Activated naive CD8-positive, alpha-beta T cell treated with anti-CD3 and anti-CD28 coated beads, Interleukin-2, amount 10 ng/mL, durations not matched to agents 7 days and 5 days (primary cell): ENCODE measurements at places on chromosomes 12 and 14. TPM values are rescaled to one million over a fixed set of nuclear protein-coding genes. Genes with fewer than 3 reads are reported as not detected.

Gene HRK
- not detected for total RNA-seq

- no peak for DNase-seq
These were observed 12.5 kb downstream of the FGF6 start for GRCh38 chr12:4432878-4433744.

GRCh38 chr14:101735453-101735852 lies 26.1 kb upstream of the PPP2R5C start:
- no peak for DNase-seq

GRCh38 chr14:97266653-97267052 lies 469.5 kb downstream of the VRK1 start:
- no peak for DNase-seq

Gene TBK1
- total RNA-seq = 29.8 TPM

DNA sequence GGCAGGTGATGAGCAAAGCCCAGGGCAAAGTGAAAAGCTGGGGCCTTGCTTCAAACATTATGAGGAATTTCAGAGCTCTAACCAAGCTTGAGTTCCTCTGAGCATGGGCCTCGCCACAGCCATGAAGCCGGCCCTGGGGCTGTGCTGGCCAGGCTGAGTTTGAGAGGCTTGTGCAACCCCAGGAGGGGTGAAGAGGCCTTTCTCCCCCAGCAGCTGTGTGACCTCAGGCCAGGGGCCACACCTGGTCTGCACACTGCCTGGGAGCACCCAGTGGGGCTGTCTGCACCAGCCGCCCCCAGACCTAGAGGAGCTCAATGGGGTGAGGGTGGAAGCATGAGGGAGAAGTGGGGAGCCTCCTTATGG lies 204.9 kb upstream of the C14orf180 start:
- no peak for DNase-seq

DNA sequence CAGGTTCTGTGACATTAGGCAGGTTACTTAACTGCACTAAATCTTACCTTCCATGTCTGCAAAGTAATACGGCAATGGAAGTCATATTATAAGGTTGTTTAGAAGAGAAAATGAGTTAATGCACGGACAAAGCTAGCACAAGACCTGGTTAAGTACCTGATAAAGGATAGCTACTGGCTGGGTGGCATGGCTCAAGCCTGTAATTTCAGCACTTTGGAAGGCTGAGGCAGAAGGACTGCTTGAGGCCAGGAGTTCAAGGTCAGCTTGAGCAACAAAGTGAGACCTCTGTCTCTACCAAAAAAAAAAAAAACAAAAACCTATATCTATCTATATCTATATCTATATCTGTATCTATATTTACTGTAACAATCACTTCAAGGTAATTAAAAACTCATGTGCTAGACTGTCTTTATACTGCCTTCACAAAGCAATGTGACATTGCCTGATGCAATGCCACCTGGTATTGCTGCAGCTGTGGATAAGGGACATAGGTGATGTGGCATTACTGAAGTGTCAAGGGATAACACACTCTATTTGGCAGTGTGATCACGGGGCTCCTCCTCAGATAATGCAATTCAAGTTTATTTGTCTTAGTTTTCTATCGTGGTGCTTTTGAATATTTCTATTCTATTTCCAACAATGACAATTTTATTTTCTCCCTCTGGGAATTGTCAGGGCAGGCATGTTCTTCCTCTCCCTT lies 107.1 kb downstream of the PAX9 start:
- DNase-seq = no peak

- DNase-seq = no peak
These were observed 13.1 kb upstream of the ABCD2 start for GRCh38 chr12:39632670-39633069.

Gene GPD1
- 0.33 TPM for total RNA-seq

- no peak for DNase-seq
These were observed 122.7 kb upstream of the CPM start for GRCh38 chr12:69055706-69056105.

Gene BAZ2A
- total RNA-seq = 139 TPM

- DNase-seq = no peak
These were observed 29.5 kb downstream of the CACNA1C start for GRCh38 chr12:2082321-2082720.

DNA sequence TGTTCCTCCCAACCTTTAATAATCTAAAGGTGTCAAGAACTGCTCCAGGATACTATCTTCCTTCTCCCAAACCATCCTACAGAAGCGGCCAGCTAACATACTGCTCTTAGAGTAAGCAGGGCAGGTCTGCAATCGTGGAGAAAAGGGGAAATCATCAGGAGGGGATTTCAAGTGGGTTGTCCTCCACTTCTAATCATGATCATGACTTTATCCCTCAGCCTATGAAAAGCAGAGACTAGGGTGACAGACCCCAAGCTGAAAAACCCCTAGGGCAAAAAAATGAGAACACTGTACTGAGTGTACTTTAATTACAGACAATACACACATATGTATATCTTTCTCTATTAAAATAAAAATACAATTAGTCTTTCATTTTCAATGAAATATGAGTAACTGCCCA lies 13.9 kb downstream of the DUSP16 start:
- DNase-seq = no peak

DNA sequence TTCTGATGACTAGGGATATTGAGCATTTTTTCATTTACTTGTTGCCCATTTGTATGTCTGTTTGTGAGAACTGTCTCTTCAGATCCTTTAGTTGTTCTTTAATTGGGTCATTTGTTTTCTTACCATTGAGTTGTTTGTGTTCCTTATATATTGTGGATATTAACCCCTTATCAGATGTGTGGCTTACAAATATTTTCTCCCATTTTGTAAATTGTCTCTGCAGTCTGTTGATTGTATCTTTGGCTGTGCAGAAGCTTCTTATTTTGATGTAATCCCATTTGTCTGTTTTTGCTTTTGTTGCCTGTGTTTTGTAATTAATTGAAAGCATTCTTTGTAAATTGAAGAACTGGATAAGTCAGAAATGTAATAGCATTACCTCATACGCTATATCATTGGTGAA lies 459.1 kb upstream of the FOXG1 start:
- DNase-seq = no peak

Gene BCDIN3D
- 11.4 TPM for total RNA-seq

DNA sequence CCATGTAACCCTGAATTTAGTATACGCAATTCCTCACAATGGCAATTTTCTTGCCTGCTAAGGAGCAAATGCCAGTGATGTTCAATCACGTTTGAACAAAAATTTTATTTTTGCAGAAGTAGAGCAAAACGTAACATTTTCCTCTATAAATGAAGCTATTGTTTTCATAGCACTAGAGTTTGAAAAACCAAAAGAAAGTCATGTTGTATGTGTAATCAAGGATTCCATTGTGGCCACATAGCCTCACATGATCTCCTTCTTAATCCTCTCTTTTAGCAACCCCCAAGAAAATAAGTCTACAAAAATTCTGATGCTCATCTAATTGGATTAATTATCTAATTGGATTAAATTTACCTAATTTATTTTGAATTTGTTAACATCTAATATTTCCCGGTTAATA lies 1217.4 kb upstream of the FLRT2 start:
- DNase-seq = no peak

DNA sequence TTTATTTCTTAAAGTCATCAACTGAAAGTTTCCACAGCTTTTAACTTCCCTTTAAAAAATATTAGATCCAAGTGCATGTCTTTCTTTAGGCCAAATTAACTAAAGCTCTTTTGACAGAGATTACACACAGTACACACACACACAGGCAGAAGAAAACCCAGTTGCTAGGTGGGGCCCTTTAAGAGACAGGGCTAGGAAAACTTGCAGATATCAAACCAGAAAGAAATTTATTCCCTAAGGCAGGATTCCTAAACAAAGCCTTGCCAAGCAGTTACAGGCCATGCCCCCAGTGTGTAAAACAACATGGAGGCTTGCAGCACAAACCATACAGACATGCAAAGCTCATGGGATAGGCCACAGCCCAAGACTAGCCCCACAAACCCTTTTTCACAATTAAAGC lies 123.4 kb downstream of the FSCB start:
- DNase-seq = no peak

DNA sequence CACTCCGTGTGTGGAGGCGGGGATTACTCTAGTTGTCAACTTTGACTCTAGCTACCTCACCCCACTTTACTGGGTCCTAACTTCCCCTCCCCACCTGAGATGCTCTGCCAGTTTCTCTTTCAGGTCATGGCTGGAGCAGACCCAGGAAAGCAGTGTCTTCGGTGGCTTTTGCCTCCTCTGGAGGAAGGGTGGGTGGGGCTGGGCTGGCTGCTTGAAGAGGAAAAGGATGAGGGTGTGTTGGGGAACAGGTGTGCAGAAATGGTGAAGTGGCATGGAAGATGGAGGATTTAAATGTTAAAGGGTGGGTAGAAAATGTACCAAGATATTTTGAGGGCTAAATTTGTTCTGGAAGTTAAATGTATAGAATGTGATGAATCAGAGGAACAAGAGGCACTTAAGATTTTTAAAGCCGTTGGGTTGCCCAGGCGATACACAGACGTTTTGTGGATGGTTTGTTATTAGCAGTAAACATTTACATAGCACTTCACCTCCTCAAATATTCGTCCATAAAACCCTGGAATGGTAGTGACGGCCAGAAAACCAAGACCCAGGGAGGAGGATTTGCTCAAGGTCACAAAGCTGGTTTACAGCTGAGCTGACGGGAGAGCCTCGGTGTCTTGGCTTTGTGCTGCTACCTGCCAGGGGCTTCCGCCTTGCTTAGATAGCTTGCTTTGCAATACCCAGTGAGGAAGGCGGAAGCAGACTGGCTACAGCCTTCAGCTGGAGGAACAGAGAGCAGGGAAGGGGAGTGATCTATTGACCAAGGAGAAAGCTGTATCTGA lies 72.2 kb upstream of the PRMT8 start:
- DNase-seq = no peak
